ENCODE measurements at places on chromosomes 7 and 10.

- peak; percentile 9 for DNase-seq
Observed at GRCh38 chr10:59181668-59182067, 5.2 kb downstream of the PHYHIPL start.

GRCh38 chr10:2839081-2839725 is 228.1 kb upstream of the PFKP start:
- DNase-seq: no peak

- DNase-seq: no peak
Observed at GRCh38 chr10:21479570-21480315, 45.7 kb downstream of the SKIDA1 start.

GRCh38 chr7:6268907-6269306 is 3.5 kb downstream of the CYTH3 start:
- DNase-seq: no peak

- DNase-seq: no peak
Observed at GRCh38 chr7:29859524-29860185, 53.3 kb downstream of the WIPF3 start.

DNA sequence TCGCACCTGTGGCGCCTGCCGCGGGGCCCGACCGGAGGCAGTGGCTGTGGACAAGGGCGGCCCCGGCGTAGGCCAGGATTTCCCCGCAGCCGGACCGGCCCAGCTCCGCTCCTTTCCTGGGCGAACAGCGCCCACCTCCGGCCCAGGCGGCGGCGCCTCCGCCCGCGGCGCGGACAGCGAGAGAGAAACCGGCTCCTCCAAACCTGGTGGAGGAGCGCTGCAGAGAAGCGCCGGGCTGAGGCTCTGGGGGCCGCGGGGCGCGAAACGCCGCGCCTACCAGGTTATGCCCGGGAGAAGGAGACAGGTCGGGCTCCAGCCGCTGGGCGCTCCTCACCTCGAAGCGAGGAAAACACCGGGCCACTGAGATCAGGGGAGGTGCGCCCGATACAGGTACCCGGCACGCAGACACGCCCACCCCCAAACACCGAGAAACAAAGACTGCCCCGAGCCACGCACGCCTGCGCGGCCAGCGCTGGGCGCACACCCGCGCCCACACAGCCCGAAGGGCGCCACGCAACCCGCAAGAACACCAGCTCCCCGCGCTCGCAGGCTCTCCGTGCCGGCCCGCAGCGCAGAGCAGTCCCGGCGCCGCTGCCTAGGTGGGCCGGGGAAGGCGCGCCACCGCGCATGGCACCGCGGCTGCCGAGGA is 3.3 kb downstream of the GRID1 start:
- peak; percentile 50 for DNase-seq

DNA sequence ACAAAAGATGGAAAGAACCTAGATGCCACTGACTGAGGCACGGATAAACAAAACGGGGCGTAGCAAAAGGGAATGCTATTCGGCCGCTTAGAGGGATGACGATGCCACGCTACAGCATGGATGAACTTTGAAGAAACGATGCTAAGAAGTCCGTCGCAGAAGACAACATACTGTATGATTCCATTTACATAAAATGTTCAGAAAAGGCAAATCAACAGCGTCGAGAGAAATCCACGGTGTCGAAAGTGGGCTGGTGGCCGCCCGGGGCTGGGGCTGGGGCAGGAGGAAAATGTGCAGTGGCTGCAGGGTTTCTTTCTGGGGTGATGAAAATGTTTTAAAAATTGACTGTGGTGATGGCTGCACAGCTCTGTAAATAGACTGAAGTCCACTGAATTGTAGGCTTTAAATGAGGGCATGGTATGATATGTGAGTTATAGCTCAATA is 24.1 kb downstream of the GNA12 start:
- DNase-seq: no peak

DNA sequence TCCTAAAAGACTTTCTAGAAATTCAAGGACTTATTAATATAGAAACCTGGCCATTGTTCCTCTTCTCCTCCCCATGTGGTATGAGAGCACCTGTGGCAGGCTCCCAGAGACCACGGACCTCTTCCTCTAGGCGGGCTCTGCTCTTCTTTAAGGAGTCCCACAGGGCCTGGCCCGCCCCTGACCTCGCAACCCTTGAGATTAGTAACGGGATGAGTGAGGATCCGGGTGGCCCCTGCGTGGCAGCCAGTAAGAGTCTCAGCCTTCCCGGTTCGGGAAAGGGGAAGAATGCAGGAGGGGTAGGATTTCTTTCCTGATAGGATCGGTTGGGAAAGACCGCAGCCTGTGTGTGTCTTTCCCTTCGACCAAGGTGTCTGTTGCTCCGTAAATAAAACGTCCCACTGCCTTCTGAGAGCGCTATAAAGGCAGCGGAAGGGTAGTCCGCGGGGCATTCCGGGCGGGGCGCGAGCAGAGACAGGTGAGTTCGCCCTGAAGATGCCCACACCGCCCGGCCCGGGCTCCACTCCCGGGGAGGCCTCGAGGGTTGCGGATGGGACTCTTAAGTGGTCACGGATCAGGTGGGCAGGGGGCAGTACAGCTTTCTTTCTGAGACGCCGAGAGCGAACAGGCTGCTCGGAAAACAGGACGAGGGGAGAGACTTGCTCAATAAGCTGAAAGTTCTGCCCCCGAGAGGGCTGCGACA is at the start of gene SLC26A4:
TSS of gene SLC26A4 (plus strand) at position 448 of the 700 bp plus-strand sequence. CDS start 814 bp downstream, outside the sequence.
- DNase-seq: no peak

- DNase-seq: no peak
Observed at GRCh38 chr10:25896421-25896820, 37.6 kb upstream of the MYO3A start.

- no peak for DNase-seq
Observed at GRCh38 chr7:32042900-32043299, 27.3 kb downstream of the PDE1C start.

- DNase-seq: no peak
Observed at GRCh38 chr10:17062955-17063484, 66.6 kb downstream of the CUBN start.

- DNase-seq: no peak
Observed at GRCh38 chr10:99995713-99996112, 14.0 kb downstream of the DNMBP start.

- DNase-seq: no peak
Observed at GRCh38 chr7:145795132-145795531, 321.5 kb upstream of the CNTNAP2 start.

DNA sequence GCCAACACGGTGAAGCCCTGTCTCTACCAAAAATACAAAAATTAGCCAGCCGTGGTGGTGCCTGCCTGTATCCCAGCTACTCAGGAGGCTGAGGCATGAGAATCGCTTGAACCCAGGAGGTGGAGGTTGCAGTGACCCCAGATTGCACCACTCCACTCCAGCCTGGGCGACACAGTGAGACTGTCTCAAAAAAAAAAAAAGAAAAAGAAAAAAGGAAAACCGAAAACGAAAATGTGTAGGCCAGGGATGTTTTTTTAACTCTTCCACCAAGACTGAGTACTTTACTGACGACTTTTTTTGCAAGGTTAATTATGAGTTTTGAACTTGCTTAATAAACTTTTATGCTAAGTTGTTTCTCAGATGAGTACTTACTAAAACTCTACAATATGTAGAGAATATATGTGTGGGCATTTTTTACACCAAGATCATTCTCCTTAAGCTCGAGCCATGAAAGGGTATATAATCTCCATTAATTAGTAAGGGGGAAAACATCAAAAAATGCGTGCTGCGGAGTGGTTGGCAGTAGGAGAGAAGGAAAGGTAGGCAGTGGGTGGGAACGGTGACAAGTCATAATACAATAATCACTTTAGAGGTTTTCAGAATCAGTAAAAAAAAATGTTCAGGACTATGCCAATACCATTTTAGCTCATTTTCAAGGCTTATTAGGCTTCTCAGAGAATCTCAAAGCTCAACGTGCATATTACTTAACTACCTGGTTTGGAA is 8.6 kb upstream of the ADRB1 start:
- no peak for DNase-seq

DNA sequence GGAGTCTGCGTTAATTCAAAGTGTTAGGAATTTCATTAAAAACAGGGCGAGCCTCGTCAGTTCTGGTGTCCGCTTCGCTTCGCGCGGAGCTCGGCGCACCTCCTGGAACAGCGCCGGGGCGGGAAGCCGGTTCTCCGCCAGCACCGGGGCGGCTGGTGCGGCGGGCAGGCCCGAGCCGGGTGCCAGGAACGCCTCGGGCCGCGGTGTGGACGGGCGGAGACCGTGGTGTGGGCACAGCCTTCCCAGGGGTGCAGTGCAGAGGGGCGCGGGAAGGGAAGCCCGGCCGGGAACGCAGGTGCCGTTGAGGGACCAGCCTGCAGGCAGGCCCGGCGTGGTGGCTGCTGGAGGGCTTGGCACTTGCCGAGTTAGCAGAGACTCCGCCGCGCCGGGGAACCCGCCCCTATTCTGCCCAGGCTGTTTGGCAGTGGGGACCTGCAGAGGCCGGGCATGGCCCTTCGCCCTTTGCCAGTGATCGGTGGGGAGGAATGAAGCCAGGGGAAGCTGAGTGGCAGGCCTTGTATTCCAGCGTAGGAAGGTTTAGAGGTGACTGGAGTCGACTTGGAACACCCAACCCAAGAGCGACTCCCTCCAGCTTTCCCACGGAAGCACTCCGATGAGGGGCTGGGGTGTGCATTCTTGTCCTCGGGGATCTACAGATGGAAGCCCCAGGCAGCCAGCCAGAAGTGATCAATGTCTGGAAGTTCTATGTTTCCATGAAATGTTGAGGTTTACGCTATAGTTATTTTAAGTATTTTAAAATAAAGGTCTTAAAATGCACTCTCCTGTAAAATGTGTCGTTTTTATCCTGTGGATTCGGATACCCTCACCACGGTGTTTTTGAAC is 945 bp upstream of the RHEB start:
- peak; percentile 15 for DNase-seq

DNA sequence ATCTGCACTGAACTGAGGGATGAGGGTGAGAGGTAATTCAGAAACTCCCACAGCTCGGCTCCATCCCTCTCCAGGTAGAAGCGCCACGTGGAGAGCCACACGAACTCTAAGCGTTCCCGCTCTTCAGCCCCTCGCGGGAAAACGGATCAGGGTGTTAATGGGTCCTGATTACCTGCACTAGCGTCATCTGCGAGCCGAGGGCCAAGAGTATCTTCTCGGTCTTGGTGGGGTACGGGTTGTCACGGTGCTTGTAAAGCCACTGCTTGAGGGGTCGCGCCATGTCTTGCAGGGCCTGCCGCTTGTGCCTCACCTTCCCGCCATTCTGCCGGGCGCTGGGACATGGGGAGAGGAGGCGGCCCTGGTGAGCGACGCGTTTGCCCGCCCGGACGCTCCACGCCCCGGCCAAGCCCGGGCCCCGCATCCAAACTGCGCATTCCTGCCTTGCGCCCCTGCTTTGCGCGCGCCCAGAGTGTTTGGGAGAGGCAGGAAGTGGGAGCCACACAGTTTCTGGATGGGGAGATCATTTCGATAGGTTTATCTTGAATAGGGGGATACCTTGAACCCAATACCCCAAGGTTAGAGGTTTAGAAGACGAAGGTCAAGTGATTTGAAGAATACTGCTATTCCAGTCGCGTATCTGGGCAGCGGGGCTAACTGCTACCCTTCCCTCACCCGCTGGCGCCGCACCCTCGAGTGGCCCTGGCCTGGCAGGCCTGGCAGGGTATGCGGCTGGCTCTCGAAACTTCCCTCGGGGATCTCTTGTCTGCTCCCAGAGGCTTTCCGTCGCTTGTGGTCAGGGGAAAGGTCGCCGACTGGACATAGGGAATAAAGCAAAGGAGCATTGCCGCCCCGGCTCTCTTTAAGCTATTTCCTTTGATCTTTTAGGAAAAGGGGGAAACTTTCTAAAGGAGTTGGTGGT is 4.2 kb downstream of the MKX start:
- DNase-seq: peak; percentile 13

- DNase-seq: no peak
Observed at GRCh38 chr7:95718577-95719410, 53.6 kb upstream of the DYNC1I1 start.

Data from progenitor cell of endocrine pancreas (in vitro differentiated cells).